ENCODE measurements at places on chromosomes 1 and 21.

DNA sequence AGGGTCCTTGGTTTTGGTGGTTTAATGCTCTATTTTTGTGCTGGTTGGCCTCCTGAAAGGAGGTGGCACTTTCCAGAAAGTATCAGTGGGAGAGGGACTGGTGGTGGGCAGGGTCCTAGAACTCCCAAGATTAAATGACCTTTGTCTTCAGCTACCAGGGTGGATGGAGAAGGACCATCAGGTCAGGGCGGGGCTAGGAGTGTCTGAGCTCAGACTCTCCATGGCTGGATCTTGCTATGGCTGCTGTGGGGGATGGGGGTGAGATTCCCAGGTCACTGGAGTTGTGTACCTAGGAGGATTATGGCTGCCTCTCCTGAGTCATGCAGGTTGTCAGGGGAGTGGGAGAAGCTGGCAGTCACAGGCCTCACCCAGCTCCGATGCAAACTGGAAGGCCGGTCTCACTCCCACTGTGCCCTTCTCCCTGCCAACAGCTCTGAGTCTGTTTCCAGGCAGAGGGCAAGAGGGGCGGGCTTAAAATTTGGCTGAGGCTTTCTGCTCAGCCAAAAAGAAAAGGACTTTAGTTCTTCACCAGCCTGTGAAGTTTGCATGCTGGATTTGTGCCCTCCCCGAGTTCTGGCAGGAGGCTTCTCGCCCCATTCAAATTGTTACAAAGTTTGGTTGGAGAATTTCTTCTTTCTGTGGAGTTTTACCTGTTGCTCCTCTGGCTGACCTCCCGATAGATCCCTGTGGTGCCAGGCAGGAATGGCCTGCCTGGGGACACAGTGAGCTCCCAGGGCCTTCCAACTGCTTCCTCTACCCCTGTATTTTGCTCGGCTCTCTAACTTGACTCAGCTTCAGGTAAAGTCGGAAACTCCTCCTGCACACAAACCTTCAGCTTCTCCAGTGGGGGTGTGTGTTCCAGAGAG lies 13.1 kb upstream of the KYAT3 start:
- no peak for DNase-seq

- DNase-seq: no peak
Measured at GRCh38 chr1:71640998-71641397, 560.2 kb upstream of the ZRANB2 start.

DNA sequence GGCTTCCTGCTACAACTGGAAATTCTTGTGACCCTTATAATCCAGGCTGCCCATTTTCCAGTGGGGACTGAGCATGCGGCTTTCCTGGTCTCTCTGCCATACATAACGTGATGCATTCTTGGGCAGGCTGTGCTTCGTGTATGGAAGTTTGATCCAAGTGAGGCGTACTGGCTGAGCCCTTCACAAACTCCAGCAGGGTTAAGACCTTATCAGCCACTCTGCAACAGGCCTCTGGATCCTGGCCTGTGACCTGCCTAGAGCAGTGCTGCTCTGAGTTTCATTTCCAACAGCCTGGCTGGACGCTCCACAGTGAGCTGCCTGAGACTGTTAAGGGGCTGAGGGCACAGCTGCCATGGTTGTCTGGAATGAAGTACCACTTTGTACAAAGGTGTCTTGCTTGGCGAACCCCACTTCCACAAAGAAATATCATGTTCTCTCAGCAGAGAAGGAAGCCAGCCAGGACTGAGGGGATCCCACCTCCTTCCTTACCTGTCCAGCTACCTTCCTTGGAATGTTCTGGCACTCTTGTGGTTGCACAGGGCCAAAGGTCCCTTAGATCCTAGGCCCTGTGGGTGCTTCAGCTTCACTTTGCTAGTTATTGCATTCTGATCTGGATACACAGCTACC lies 28.5 kb upstream of the XPR1 start:
- DNase-seq: no peak

- no peak for DNase-seq
Measured at GRCh38 chr1:99447721-99448120, 183.4 kb downstream of the PLPPR4 start.

- peak; percentile 29 for DNase-seq
Measured at GRCh38 chr1:101238031-101238628, 1.3 kb downstream of the S1PR1 start.

Measured in stimulated activated CD8-positive, alpha-beta memory T cell treated with anti-CD3 and anti-CD28 coated beads, Interleukin-15, amount 100 ng/mL, for 4 hours (primary cell).